CD4-positive, alpha-beta T cell treated with Interleukin-12 subunit alpha and Interleukin-12 subunit beta, for 1 hour (primary cell): ENCODE measurements at places on chromosomes 12 and 14.

- no peak for DNase-seq
Observed at GRCh38 chr14:67778792-67779191, 37.6 kb downstream of the ZFYVE26 start.

- peak; percentile 12 for DNase-seq
Observed at GRCh38 chr12:70645494-70646317, 8.5 kb upstream of the PTPRB start.

DNA sequence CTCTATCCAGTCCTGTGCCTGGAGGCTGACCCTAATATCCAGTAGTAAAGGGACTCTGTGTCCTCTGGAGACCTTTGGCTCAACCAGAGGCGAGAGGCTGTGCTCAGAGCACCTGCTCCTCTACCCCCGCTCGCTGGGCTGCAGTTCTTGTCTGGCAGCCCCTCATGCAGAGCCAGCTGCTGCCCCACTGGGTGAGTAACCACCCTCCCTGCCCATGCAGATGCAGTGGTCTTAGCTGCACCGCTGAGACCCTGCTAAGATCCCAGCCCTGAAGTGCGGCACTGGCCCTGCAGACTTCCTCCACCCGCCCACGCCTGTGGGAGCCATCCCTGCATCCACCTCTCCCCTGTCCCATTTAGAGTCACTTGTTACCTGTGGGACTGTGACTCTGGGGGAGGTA lies 347.5 kb upstream of the SFSWAP start:
- DNase-seq, result no peak

- no peak for DNase-seq
Observed at GRCh38 chr12:11667171-11667570, 17.7 kb downstream of the ETV6 start.

DNA sequence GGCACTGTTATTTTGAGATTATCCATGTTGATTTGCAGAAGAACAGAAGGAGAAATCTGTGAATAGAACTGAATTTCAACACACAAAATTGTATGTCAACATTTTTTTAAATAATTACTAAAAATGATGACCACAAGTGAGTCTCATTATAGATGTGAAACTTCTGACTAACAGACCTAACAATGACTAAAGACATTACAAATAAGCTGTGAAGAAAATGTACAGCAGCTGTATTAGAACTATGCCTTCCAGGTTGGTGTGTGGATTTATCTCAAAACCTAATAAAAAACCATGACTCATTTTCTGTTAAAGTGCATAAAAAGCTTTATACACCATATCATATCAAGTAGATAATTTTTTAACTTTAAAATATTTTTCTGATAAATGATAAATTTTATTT lies 22.5 kb upstream of the FOXG1 start:
- no peak for DNase-seq

DNA sequence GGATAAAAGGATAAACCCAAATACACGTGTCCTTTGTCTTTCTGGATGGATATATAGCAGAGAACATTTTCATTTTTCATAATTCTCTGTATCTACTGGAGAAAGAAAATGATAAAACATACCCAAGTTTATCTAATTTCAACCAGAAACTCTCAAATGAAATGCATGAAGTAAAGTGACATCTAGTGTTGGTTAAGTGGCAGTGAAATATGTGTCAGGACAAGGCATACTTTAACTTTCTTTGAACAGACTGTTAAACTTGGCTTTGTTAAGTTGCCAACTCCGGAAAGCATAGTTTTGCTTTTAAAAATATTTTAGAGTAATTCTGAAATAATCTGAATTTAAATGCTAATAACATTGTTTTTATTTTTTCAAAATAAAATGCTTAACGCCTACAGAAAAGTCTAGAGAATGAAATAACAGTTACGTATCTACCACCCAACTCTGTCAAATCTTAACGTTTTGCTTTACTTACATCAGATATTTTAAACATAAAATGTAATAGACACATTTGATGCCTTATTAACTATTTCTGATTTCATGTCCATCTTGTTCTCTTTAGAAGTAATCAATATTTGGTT lies 25.2 kb upstream of the NTN4 start:
- DNase-seq, result no peak

DNA sequence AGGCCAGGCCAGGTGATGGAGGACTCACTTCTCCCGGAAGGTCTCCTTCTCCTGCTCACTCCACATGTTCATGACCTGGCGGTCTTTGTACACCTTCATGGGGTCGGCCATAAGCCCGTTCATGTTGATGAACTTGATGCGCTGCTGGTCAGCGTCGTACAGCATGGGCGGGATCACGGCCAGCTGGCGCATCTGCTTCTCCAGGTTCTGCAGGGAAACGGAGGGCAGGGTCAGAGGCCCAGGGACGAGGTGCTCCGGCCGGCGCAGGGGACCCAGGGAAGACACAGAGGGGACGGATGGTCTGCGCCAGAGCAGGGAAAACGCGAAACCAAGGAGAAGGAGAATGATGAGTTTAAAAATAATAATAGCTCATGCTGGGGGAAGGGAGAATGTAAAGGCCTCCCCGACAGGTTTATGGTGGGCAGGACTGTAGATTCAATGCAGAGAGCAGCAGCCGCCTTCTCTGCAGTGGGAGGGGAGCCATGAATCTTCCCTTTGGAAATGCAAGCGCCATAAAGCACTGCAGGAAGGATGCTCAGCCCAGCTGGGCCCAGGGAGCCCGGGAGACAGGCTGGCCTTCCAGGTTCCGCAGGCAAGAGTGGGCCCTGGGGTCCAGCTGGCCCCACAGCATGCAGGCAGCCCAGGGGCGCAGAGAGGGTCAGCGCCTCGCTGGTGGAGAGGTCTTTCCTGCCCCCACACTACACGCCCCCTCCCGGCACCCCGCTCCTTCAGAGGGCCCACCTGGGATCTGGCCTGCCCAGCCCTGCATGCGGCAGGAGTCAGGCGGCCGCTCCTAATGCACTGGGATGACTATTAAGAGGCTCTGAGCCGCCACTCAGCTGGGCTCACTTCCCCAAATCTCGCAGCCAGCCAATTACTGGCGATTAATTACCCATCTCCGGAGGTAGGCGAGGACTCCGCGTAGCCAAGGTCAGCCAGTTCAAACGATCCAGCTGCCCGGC lies 132.0 kb downstream of the RFLNA start:
- no peak for DNase-seq
